Amniotic stem cell (primary cell): ENCODE measurements at places on chromosomes 1 and 21.

GRCh38 chr1:24374891-24375786 is 38.4 kb downstream of the STPG1 start:
- DNase-seq, result no peak

GRCh38 chr1:28358716-28359115 is 10.8 kb upstream of the PHACTR4 start:
- DNase-seq, result no peak

DNA sequence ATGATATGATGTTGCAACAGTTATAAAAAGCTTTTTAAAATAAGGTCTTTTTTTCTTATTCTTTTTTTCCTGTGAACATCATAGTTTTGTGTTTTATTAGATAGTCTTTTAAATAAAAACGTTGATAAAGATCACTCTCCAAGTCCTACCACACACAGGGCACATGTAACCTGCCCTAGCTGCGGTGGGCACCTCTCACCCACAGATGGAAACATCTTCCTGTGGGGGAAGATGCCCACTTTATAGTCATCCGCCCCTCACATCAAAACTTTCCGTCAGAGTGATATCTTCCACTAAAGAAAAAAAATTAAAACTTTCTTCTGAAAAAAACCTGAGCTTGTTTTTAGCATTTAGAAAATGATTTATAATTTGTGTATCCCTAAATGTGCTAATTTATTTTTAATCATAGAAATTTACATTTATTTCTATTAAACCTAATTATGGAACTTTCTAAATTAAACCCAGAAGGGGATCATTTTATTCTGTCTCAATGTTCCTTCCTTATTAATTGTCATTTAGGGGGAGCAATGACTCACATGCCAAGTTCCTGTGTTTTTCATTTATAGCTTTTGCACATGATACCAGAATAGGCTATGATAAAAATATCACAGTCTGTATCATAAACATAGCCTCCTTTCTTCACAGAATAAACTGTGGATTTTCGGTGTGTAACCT is 24.7 kb downstream of the TNFRSF9 start:
- DNase-seq, result no peak

- no peak for DNase-seq
Measured at GRCh38 chr21:32004291-32004690, 131.5 kb downstream of the HUNK start.

GRCh38 chr1:110170766-110171733 is 20.8 kb downstream of the SLC6A17 start:
- DNase-seq, result no peak
